Progenitor cell of endocrine pancreas (in vitro differentiated cells): ENCODE measurements at places on chromosomes 7 and 10.

- no peak for DNase-seq
Observed at GRCh38 chr10:49817845-49818244, 55.7 kb upstream of the OGDHL start.

DNA sequence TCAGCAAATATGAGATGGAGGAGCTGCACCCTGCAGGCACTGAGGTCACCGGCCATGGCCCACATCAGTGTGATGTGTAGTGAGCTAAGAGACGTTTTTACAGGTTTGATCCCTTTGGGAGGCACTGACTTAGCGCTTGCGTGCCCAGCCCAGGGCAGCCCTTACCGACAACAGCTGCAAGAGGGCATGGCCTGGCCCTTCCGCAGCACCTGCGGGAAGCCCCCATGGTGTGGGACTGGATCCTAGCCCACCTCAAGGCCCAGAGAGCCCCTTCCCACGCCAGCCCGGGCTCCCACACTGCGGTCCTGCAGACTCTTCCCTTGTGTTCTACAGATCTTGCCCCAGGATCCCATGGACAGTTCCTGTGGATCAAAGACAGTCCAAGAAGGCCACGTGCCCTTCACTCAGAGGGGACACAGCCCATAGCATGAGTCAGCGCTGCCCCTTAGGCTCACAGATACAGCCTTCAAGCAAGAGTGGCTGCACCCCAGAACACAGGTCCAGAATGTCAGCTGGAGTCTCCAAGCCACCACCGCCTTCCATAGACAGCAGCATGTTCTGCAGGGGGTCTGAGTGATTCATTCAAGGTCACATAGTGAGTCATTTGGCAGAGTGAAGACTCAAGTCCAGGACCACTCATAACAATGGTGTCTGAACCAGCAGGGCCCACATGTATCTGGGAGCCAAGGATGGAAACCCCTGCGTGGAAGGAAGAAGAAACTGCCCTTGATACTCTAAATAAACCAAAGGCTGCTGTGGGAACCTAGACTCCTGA, 25.4 kb downstream of the TLL2 start:
- DNase-seq, result no peak

GRCh38 chr10:117092386-117092785, 45.7 kb downstream of the VAX1 start:
- no peak for DNase-seq

DNA sequence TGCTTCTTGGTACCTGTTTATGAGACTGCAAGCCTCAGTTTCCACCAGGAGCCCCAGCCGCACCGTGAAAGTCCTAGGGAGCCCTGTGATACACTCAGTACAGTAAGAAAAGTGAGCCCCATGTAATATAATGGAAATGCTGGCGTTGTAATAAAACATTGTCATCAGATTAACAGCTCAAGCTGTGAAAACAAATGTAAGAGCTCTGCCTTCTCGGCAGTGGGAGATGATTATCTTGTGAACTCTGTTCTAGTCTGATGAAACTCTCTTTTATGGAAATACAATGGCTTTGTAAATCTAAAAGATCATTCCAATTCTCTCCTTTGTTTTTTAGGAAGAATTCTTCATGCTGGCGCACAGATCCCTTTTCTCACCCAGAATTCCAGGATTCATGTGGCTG, 299.9 kb downstream of the ABCA13 start:
- no peak for DNase-seq

GRCh38 chr10:77539147-77539935, 98.3 kb downstream of the KCNMA1 start:
- no peak for DNase-seq

DNA sequence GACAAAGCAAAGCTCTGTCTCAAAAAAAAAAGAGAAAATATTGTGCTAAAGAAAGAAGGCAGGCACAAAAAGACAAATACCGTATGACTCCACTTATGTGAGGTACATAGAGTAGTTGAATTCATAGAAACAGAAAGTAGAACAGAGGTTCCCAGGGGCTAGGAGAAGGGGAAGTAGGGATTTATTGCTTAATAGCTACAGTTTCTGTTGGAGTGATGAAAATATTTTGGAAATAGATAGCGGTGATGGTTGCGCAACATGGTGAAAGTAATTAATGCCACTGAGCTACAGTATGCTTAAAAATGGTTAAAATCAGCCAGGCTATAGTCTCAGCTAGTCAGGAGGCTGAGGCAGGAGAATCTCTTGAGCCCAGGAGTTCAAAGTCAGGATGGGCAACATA, 18.5 kb upstream of the NPFFR1 start:
- no peak for DNase-seq

GRCh38 chr10:103712898-103713498, 142.4 kb downstream of the SH3PXD2A start:
- DNase-seq, result peak; percentile 75

DNA sequence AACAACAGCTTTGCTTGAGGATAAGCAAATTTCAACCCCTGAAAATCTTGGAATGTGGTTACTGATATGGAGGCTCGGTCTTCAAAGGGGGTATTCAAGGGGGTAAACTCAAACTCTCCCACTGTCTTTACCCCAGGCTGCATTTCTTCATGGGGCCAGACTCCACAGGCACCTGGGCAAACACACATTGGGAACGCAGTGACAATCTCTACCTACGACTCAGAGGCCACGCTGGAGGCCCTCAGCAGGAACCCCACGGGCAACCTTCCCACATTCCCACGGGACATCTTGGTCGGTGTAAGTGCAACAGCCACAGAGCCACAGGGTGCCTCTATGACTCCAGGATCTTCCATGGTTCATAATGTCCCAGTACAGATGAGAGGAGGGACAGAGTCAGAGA, 2.2 kb upstream of the INSIG1 start:
- DNase-seq, result no peak

DNA sequence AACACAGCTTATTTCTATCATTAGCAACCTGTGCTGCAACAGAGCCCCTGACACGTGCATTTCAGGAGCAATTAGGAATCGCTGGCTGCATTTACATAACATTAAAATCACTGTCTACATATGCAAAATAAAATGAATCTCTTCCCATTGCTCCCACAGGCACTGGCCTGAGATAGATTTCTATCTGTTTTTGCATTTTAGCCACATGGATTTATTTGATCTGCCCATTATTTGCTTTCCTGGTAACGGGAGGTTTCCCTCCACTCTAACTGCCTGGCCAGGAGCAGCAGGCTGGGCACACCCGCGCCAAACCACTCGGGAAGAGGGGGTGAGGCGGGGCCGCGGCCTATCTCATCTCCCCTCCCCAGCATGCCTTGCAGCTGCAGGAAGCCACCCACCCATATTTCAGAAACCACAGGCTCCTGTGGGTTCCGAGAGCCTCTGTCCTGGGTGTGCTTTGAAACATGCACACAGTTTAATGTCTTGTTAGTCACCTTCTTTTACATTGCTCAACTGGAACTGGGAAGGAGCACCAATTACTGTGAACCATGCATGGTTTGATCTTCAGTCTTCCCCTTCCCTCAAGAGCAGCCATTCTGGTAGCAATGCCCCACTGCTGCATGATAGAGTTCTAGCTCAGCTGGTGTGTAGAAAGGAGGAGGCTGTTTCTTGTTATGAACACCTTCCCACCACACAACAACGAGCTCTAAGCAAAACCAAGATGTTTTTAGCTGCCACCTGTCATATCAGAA, 37.7 kb upstream of the IKZF1 start:
- no peak for DNase-seq

GRCh38 chr10:70085975-70086613, 33.4 kb downstream of the MACROH2A2 start:
- no peak for DNase-seq

DNA sequence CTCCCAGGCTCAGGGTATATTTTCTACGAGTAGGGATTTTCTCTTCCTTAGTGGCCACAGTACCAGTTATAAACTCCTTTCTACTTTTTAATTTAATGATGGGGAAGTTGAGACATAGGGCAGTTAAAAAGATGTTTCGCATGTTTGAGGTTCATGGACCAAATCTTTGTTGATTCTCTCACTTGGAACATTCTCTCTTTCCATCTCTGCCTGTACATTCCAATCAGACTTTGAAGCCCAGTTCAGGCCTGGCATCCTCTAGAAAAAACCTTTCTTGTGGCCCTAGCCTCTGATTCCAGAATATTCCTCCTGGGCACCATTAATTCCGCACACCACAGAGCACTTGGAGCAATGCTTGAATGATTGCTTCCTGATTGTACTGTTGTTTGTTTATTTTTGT, 18.5 kb downstream of the SLC13A4 start:
- no peak for DNase-seq

DNA sequence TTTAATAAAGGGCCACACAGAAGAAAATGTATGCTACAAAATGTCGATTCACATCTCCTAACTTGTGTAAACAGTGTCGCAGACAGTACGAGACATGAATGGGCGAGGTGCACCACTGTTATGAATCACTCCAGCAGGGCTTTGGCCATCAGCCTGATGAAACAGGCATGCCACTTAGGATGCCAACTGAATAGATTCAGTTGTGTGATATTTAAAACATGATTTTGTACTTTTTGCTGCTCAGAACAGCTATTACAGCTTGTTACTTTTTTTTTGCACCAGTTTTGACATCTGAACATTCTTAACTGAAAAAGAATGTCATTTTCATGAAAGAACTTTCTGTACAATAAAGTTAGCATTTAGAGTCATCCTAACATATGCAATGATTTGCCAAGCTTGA, 138.1 kb downstream of the VTI1A start:
- no peak for DNase-seq

DNA sequence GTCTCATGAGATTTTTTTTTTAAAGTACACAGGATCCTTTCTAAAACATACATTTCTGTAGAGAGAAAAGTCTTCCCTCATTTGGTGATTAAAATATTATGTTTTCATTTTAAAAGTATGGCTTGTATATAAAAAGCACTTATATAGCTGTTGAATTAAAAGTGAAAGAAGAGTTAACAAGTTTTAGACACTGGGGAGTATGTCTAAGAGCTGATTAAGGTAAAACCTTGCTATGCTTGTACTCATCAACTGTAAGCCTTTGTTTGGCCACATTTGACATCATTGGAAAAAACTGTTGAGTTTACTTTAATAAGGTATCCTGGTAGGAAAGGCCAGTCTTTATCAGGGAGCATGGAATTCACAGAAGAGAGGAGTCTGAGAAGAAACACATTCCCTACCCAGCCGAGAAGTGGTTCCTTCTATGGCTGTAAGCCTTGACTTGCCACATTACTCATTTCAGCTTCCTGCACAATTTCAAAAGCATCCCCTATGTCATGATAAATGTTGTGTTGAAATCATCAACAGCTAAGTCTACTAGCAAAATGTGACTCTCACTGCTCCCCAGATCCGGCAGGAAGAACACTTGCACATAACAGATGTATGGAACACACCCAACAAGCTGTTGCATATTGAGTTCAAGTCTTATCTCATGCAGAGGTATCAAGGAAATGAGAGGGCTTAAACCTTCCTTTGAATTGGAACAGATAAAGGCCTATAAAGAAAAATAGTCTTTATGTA, 171.8 kb upstream of the CDK1 start:
- DNase-seq, result no peak

GRCh38 chr10:121167534-121168243, 316.5 kb downstream of the WDR11 start:
- DNase-seq, result no peak
